SK-N-DZ (cell line): ENCODE measurements at places on chromosomes 16 and 17.

DNA sequence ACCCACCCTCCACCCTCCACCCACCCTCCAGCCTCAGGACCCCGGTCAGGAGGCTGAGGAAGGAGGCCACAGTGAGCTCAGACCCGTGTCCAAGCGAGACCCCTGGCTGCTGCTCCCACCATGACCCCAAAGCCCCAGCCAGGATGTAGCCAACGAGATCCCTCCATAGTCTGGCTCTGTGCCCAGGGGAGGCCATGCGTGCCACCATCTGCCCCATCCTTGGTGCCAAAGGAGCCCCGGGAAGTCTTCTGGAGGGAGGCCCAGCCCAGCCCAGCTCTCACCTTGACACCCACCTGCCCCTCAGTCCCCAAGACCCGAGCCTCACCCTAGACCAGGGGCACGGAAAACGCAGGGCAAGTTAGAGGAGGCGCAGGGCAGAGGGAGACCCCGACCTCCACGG, 34.2 kb downstream of the PIEZO1 start:
- DNase-seq: no peak

GRCh38 chr16:56228476-56228875, 37.2 kb downstream of the GNAO1 start:
- DNase-seq: no peak

GRCh38 chr16:49498264-49498663, 124.7 kb downstream of the C16orf78 start:
- no peak for DNase-seq

- no peak for DNase-seq
These were observed 4.5 kb upstream of the TMEM235 start for GRCh38 chr17:78226759-78227454.

- no peak for DNase-seq
These were observed 4.6 kb downstream of the KIFC3 start for GRCh38 chr16:57797526-57798266.

GRCh38 chr16:17635183-17635582, 164.4 kb upstream of the XYLT1 start:
- no peak for DNase-seq

DNA sequence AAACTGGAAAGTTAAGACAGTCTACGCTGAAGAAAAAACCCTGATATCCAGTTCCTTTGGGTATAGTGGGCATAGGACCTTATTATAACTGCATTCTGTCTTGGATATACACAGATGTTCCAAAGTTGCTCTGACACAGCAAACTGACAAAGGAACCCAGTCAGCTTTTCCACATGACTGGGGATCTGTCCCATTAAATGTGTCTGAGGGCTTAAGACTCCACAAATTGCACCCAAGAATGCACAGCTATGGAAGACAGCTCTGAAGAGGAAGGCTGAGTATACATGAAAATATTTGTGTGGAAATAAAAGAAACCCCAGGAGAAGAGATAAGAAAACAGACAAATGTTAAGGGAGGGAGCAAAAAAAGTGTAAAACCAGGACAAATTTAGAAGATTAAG, 114.1 kb downstream of the SPAG9 start:
- no peak for DNase-seq

DNA sequence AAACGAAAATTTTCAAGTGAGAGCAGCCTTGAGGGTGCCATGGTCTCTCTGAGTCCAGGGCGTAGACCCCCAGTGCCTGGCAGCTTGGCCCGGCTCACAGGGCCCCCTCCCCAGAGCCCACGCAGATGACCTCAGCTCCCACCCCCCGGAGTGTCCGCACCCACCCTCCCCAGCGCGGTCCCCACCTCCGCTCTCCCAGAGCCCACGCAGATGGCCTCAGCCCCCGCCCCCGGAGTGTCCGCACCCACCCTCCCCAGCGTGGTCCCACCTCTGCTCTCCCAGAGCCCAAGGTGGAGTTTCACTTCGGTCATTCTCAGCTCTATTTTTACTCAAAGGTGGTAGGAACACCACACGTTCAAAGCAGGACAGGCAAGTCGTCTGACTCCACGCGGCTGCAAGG, 13.9 kb downstream of the ABR start:
- no peak for DNase-seq

DNA sequence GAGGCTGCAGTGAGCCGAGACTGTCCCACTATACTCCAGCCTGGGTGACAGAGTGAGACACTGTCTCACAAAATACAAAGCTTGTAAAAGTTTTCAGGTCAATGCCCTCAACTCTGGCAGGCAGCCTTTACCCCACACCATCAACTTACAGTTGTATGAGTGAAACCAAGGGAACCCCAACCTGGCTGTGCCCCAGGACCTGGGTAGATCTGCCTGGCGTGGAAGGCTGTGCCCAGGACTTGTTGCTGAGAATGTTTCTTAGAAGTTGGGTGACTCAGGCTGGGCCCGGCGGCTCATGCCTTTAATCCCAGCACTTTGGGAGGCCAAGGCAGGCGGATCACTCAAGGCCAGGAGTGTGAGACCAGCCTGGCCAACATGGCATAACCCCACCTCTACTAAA, 7.8 kb downstream of the CES3 start:
- DNase-seq: no peak

GRCh38 chr17:57357392-57357784, 101.1 kb downstream of the MSI2 start:
- no peak for DNase-seq
